ENCODE measurements at places on chromosomes 2 and 18.
A peak's percentile ranks its signal among the peaks of the same experiment; 100 is the strongest.

DNA sequence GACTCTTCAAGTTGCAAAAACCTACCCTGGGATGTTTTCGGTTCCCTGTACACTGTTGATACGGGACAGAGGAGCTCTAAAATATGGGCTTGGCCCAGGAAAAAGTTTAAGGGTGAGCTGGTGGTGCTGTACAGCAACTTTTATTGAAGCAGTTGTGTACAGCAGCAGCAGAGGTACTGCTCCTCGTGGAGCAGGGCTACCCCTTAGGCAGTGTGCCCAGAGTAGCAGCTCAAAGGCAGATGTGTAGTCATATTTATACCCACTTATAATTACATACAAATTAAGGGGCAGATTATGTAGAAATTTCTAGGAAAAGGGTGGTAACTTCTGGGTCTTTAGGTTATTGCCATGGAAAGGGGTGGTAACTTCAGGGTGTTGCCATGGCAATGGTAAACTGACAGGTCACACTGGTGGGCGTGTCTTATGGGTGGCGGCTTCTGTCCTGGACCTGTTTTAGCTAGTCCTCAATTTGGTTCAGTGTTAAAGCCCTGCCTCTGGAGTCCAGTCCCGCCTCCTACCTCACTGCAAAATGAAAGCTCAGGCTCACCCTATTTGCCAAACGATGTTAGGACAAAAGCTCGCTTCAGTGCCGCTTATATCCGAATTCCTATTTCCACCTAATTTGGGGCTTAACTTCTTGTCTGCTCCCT, 203.2 kb downstream of the ETAA1 start:
- DNase-seq = no peak

GRCh38 chr2:158998551-158999248, 30.3 kb downstream of the TANC1 start:
- DNase-seq = no peak

- no peak for DNase-seq
These were observed 24.9 kb downstream of the RPL31 start for GRCh38 chr2:101026923-101027469.

- no peak for DNase-seq
These were observed 1.3 kb downstream of the HDAC4 start for GRCh38 chr2:239399433-239399920.

GRCh38 chr2:203476881-203477280, 58.2 kb downstream of the RAPH1 start:
- DNase-seq = no peak

GRCh38 chr2:27284996-27285395, 2.8 kb downstream of the TRIM54 start:
- no peak for DNase-seq

DNA sequence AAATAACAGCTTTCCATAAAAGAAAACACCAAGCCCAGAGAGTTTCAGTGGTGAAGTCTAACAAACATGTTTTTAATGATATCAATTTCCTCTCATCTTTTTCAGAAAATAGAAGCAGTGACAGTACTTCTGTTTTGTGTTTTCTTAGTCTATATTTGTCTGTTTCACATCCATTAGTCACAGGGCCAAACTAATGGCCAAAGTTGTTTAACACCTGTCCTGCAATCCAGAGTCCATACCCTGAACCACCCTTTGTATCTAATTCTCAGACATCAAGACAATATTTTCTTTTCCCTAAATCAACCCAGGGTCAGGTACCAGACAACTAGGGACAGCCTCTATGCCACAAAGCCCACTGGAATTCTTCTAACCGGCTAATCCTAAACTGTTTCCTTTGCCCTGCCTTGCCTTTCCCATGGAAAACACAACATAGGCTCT, 25.9 kb downstream of the TMSB10 start:
- no peak for DNase-seq

- no peak for DNase-seq
These were observed 309.7 kb downstream of the GULP1 start for GRCh38 chr2:188601391-188601790.

DNA sequence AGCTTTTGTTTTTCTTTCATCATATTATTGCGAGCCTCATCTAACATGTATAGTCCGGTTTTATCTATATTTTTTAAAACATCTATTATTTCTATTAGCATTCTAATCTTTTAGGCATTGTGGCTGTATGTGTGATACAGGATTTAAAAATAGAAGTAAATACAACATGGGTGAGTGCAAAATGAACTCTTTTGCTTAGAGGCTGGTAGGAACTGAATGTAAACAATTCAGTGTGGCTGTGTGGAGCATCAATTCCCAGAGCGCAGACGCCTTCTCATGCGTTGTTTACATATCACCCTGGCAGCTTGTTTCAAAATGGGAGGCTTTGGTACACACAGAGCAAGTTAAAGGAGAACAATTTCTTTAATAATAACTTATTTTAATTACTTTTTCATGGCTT, 836 bp downstream of the DTNA start:
- DNase-seq = peak; percentile 81

- no peak for DNase-seq
These were observed 45.1 kb upstream of the TUBA3E start for GRCh38 chr2:130243359-130243758.

- peak; percentile 22 for DNase-seq
These were observed 28.7 kb upstream of the RPRD1A start for GRCh38 chr18:36095936-36096519.

DNA sequence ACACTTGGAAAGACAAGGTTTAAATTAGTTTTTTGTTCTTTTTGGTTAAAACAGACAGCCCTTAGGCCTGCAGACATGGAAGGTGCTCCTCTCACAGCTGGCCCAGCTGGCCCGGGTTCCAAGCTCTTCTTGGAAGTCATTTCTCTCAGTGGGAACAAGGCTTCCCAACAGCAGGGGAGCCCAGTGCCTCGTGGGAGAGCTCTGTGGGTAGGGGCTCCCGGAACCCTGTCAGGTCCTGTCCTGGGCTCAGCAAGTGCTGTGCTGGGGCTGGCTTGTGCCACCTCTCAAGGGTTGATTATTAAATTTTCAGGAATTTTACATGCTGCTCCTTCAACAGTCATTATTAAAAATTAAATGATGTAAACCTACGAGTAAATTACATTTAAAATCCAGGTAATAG, 189.6 kb downstream of the GALNT1 start:
- DNase-seq = no peak

DNA sequence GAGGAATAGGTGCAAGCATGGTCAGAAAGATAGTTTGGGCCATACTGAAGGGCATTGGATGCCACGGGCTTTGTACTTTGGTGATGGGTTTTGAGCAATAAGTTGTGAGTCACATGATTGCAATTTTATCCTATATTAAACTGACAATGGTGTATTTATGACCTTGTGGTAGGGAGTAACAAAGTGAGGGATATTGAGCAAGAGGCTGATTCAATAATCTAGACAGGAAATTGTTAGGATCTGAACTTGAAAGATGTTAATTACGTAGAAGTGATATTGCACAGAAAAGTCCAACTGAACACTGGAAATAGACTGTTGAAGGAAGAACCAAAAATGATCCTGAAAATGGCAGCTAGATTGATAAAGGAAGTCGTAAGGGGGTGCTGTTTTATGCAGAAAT, 46.6 kb upstream of the TCF4 start:
- DNase-seq = no peak

- DNase-seq = no peak
These were observed 4.7 kb downstream of the EPG5 start for GRCh38 chr18:45962461-45962860.

- peak; percentile 78 for DNase-seq
These were observed 139.7 kb downstream of the HRH4 start for GRCh38 chr18:24600076-24600654.

DNA sequence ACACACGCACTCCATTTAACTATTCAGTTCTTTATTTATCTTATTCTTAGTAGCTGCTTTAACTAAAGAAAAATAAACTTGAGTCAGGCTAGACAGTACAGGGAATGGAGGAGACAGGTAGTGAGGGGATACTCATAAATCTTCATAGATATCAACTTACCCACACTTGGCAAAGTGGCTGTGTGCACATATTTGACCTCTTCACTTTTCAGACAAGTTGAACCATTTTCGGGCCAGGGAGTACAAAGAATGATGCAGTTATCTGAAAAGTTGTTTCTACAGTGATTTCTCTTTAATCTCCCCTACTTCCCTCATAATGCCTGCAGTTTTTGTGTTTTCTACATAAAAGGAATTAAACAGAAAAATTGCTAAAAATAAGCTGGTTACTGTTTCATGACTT, 307.5 kb downstream of the GULP1 start:
- no peak for DNase-seq

DNA sequence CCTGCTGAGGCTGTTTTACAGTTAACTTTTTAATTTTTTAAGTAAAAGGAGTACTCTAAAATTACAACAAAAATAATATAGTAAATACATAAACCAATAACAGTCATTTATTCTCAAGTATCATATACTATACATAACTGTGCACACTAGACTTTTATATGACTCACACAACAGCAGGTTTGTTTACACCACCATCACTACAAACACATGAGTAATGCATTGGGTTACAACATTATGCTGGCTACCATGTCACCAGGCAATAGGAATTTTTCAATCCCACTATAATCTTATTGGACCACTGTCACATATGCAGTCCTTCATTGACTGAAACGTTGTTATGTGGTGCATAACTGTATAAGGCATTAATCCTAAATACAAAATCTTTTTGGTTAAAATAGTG, 42.5 kb downstream of the RASGRP3 start:
- DNase-seq = no peak

DNA sequence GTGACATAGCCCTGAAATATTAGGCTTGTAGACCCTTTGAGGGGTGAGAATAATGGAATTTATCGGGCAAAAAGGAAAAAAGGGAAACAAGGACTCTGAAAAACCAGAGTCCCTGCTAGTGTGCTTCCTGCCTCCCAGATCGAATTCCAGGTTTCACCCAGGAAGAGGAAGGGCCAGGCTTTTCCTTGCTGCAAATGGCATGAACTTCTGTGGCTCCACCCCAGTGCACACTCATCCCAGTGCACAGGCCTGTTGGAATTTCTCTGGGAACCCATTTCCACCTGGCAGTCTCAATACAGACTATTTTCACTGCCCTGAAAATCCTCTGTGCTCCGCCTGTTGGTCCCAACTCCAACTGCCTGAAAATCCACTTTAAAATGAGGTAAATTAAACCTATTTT, 29.9 kb downstream of the C18orf54 start:
- no peak for DNase-seq

GRCh38 chr2:127025359-127026166, 81.4 kb downstream of the BIN1 start:
- DNase-seq = peak; percentile 72

DNA sequence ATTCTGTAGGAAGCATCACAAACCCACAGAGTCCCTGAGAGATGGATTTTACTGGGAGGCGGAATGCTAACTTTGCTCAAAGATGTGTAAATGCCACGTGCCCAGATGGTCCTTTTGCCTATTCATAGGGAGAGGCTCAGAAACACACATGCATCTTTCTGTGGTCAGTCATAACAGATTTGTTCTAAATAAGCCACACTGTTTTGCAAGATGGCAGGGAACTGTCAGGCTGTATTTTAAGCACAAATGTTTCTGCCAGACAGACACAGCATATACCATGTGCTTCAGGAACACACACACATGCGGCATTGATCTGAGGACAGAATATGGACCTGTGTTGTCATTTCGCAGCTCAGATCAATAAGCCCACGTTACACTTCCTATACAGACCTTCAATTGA, 312.0 kb downstream of the GPD2 start:
- DNase-seq = no peak
